ENCODE measurements at places on chromosomes 4 and X. TPM values are rescaled to one million over a fixed set of nuclear protein-coding genes. Genes with fewer than 3 reads are reported as not detected.

Gene AFF2
- 6.8 TPM for total RNA-seq

Gene GAGE12F
- total RNA-seq: not detected

Gene ADGRA3
- 54.1 TPM for total RNA-seq

Gene ARMCX4
- 34.4 TPM for total RNA-seq

Gene CTAG2
- not detected for total RNA-seq

Gene PAGE2
- total RNA-seq: not detected

DNA sequence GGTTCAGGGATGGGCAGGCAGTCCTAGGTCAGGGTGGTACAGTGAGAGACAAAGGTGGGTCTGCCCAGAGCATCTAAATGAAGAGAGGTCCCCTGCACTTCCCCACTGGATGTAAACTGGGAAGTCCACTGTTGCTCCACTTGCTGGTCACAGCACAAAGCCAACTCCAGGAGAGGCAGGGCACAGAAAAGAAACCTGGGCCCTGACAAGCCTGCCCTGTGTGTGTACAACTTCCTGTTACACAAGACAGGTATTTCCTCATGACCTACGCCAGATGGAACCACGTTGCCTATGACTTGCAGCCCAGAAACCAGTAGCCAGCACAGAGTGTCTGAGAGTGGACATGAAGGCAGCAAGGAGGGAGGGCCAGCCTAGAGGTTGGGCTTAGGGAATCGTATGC, 161.8 kb downstream of the SH3KBP1 start:
- no peak for DNase-seq

DNA sequence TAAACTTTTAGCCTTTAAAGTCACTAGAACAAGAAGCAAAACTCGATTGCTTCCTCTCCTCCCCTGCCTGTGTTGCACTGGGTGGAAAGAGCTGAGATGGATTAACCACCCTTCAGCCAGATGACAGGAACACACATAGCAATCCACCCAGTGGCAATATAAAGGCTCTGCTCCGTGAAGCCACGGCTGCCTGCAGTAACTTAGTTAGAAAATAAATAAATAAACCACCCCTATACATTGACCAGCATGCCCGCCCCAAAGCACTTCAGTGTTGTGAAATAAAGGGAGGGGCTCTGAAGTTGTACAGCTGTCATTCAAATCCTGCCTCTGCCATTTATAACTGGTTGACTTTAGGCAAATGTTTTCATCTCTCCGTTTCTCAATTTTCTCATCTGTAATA, 217.1 kb upstream of the LDB2 start:
- no peak for DNase-seq

- no peak for DNase-seq
Observed at GRCh38 chr4:85929961-85930665, 429.7 kb downstream of the MAPK10 start.

Measured in uterus (tissue), 4 donors.